ENCODE measurements at places on chromosomes 7 and 10.

GRCh38 chr10:68139448-68140272, 30.4 kb downstream of the MYPN start:
- no peak for DNase-seq

- no peak for DNase-seq
Observed at GRCh38 chr7:18320971-18321567, 174.5 kb upstream of the HDAC9 start.

GRCh38 chr10:124693801-124694416, 50.3 kb downstream of the FAM53B start:
- no peak for DNase-seq

GRCh38 chr10:26468291-26468690, 30.1 kb downstream of the APBB1IP start:
- no peak for DNase-seq

DNA sequence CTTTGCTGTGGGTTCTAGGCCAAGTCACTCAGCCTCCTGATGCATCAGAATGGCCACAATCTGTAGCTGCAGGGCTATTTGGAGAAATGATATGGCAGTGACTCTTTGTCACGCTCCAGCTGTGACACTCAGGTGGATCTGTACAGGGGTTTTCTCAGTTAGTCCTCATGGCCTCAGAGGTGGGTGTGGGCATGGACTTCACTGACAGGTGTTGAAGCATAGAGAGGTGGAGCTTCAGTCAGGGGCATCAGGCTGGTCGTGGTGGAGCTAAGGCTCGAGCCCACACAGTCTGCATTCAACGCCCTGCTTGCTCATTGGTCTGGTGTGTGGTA, 21.2 kb downstream of the PALD1 start:
- DNase-seq: no peak
